ENCODE measurements at places on chromosomes 7 and 10.

DNA sequence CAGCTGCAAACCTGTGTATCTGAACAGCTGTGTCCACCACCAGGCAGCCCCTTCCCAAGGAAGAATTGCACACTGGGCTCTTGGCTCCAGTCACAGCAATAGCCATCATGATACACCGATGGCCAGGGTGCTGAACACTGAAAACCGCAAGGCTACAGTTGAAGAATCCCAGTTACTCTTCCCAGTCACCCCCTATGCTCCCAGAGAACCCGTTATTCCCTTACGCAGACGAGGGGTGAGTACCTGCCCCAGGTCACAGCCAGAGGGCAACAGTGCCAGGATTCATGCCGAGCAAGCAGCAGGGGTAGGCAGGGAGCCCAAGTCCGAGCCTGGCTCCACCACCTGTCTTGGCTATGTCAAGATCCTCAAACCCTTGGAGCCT, 57.8 kb downstream of the RASGEF1A start:
- no peak for DNase-seq

DNA sequence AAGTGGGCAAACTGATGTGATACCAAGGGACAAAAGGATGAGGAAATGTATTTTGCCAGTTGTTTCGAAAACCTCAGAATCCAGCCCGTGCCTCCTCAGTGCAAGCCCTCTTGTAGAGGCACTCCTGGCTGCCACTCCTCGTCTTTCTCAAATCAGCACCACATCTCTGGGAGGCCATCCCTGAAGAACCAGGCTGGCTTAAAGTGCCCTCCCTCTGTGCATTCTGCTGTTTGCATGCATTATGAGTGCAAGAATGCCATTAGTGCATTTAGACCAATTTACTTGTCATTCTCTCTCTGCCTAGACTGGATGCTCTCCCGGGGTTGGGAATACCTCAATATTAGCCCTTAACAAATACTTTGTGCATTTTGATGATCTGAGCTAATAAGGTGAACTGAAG, 19.9 kb upstream of the FAM180A start:
- no peak for DNase-seq

GRCh38 chr10:71622154-71622526, 97.4 kb downstream of the C10orf105 start:
- no peak for DNase-seq

DNA sequence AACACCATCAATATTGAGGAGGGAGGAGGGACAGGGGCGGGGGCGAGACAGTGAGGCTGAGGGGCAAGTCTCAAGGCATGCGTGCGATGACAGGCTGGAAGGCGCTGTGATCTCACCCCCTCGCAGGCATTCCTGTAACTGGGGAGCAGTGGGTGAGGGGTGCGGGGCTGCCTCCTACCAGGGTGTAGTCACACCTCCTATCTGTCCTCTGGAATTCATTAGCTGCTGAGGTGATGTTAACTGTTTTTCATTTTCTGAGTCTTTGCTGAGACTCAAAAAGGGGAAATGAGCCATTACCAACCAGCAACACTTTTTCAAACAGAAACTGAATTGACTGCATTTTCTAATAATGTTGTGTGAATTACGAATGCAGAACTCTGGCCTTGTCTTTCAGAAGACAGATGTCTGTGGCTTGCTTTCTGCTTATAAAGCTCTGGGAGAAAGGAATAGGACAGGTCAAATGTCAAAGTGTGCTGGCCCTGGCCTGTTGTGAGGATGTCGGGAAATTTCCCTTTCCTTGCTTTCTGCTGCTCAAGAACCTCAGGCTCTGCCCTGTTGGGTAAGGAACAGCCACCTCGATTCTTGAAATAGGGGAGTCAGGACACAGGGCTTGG, 23.7 kb upstream of the CDH23 start:
- peak; percentile 65 for DNase-seq

GRCh38 chr7:73606801-73607691, 17.3 kb downstream of the MLXIPL start:
- no peak for DNase-seq

DNA sequence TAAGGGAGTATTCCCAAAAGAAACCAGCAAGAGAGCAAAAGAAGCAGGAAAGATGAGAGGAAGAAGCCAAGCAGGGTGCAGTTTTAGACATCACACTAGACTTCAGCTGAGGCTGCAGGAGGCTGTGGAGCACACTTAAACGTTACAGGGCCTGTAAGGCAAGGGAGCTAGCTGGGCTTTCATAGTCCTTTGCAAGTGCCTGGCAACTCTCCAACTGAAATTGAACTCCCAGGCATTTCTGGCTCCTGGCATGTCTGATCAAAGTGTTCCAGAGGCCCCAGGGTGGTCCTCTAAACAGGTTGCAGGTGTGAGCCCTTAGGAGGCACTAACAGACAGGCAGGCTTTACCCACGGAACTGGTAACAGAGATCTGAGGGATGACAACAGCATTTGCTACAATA, 750.2 kb downstream of the XPNPEP1 start:
- DNase-seq = no peak

GRCh38 chr7:52592698-52593097, 442.7 kb upstream of the POM121L12 start:
- DNase-seq = no peak

- DNase-seq = no peak
Measured at GRCh38 chr10:58575491-58575890, 62.8 kb downstream of the BICC1 start.

- no peak for DNase-seq
Measured at GRCh38 chr10:69893271-69893900, 91.7 kb downstream of the COL13A1 start.

DNA sequence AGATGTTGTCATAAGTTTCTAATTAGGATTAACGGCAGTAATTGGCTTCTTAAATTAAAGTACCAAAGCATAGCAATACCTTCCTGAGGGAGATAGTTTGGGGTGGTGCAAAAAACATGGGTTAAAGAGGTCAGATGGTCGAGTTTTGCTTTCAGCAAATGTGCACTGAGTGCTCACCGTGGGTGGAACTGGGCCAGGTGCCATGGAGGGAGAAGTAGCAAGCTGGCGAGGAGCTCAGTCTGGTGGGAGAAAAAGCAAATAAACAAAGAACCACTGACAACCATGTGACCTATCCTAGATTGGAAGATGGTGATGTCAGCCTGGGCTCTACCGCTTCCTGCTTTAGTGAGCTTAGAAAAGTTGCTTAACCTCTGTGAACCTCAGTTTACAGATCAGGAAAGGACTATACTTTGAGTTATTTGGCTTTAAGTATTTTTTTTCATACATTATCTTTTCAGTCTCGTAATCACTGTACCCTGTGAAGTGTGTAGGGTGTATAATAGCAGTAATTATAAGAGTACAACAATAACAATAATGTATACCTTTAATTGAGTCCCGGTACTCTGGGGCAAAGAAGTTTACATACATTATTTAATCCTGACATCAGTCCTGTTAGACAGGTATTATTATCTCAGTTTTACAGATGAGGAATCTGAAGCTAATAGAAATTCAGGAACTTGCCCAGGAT, 69.0 kb upstream of the PDCD4 start:
- peak; percentile 84 for DNase-seq

- no peak for DNase-seq
Measured at GRCh38 chr10:85873063-85873462, 493.5 kb downstream of the GRID1 start.

DNA sequence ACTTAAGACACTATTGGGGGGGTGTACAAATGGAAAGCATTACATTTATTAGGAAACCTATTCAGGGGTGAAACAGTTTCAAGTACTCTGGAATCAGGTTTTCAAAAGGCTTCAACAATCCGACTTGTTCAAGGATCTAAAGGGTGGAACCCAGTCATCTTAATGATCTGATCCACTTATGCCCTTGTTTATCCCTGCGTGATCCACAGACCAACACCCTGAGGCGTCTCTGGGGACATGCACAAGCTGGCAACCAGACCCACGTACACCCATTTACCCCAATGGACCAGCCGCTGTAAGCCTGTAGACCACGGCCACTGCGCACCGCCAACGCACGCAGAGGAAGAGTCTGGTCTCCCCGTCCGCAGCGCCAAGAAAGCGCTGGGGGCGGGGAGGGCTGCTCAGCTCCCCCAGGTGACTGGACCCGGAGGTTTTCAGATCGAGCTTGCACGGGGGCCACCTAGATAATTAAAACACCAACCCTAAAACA, 13.4 kb downstream of the HNRNPF start:
- no peak for DNase-seq

GRCh38 chr7:143292876-143293275, 4.7 kb downstream of the CASP2 start:
- no peak for DNase-seq

- no peak for DNase-seq
Measured at GRCh38 chr7:72415586-72415985, 3.4 kb upstream of the CALN1 start.

- DNase-seq = no peak
Measured at GRCh38 chr10:131041441-131041840, 270.1 kb downstream of the TCERG1L start.

DNA sequence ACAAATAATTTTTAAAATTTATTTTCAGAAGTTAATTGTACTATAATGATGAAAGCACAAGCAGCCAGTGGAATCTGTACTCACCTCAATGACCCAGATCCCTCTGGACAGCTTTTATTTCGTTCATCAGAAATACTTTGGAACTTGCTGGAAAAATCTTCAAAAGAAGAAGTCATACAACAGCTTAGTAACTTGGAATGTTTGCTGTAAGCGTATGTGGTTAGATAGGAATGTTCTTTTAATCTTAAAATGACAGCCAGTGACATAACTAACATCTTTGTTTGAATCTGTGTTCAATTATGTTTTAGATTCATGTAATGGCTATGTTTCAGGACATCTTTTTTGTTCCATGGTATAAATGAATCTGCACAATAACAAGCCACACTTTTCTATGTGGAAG, 26.8 kb downstream of the CFAP69 start:
- DNase-seq = no peak

GRCh38 chr10:130177250-130177649, 41.1 kb downstream of the GLRX3 start:
- DNase-seq = no peak

DNA sequence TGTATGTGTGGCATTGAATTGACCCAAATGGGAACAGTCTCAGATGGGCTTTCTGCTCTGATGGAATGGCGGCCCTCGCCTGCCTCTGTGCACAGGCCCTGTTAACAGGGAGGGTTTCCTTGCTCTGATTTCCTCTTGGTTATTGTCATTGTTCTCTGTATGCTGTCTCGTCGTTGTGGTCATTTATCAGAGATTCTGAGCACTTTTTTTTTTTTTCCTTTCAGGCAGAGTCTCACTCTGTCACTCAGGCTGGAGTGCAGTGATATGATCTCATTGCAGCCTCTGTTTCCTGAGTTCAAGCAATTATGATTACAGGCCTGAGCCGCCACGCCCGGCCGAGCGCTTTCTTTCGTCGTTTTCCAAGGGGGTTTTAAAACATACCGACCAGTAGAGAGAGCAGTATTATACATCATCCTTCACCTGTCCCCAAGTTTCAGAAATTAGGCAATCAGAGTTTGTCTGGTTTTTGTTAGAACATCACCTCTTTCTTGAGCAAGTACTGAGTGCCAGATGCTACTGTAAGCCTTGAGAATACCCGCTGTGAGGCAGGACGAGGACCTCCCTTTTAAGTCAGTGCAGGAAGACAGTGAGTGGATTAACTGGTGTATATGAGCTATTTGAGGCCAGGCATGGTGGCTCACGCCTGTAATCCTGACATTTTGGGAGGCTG, 6.5 kb downstream of the CHST12 start:
- no peak for DNase-seq

DNA sequence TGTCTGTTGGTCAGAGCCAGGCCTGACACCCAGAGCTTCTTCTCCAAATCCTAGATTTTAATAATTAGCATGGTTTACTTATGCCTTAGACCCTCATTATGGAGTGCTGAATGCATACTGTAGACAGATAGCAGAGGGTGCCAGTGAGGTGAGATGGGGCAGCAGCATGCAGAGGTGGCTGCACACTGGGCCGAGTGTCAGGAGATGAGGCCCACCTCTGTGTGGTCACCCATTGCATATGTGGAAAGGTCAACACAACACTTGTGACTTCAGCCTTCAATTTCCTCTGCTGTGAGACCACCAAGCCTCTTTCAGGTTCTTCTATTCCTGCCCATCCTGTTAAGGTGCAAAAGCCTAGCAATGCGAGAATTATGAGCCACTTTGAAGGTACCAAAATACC, 39.7 kb upstream of the NMT2 start:
- DNase-seq = no peak

GRCh38 chr10:44961931-44962750, 2.5 kb downstream of the RASSF4 start:
- DNase-seq = no peak

DNA sequence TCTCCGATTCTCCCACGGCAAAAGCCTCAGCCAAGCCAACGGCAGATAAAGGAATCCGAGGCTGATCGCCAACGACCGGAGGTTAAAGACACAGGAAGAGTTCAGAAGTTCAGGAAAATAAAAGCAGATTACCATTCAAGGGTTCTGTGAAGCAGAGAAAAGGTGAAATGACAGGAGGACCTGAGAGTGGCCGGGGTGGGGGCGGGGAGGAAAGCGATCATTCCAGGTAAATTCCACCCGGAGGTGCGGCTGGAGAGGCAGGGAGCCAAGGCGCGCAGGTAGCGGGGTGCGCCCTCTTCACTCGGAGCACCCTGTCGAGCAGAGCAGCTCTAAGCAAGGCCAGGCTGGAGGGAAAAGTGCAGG, 35.3 kb upstream of the SEPHS1 start:
- DNase-seq = no peak

GRCh38 chr10:48252354-48252650, 22.2 kb downstream of the FRMPD2 start:
- DNase-seq = no peak

DNA sequence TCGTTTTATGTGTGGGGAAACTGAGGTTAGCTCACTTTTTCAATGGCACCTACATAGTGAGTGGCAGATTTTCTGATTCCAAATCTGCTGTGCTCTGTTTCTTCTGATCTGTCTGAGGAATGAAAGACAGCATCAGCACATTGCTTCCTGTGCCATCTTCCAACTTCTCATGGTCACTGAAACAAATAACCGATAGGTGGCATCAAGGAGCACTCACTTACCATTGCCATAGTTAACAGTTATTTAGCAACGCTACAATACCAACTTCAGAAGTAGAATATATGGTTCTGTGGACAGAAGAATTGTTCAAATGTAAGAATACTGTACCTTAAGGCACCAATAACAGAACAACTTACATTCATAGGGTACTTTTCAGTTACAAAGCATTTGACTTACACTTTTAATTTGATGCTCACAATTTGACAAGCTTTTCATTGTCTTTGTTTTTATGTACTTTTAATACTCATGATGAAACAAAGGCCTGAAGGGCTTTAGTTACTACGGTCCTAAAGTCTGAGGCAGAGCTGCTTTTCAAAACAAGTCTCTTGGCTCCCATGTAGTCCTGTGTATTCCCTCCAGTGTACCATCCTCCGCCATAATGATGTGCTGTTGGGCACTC, 228.9 kb upstream of the TCF7L2 start:
- peak; percentile 63 for DNase-seq

GRCh38 chr7:19482628-19483027, 226.2 kb downstream of the POLR1F start:
- no peak for DNase-seq

Measured in inflammatory macrophage (primary cell).